RPMI7951 (cell line): ENCODE measurements at places on chromosomes 3 and 15. TPM values are rescaled to one million over a fixed set of nuclear protein-coding genes. Genes with fewer than 3 reads are reported as not detected.

Gene PLSCR5
- total RNA-seq = not detected in 2 replicates

- DNase-seq = peak; percentile 80
These were observed 93.2 kb downstream of the TMEM212 start for GRCh38 chr3:171936191-171936841.

DNA sequence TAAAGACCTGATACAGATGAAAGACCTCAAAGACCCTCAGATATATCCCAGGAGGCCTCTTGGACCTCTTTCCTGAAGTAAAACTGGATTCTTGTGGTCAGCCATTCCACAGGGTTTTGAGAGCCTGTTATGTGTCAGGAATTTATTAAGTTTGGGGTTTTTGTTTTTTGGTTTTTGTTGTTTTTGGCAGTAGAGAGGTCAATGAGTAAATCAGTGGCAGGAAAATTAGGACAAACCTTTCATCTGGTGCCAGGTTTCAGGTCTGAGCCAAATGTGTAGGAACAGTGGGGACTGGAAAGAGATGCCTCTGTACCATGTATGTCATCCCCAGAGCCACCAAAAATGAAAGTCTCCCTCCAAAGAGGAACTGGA is 520.4 kb upstream of the MDFIC2 start:
- peak; percentile 96 for DNase-seq

DNA sequence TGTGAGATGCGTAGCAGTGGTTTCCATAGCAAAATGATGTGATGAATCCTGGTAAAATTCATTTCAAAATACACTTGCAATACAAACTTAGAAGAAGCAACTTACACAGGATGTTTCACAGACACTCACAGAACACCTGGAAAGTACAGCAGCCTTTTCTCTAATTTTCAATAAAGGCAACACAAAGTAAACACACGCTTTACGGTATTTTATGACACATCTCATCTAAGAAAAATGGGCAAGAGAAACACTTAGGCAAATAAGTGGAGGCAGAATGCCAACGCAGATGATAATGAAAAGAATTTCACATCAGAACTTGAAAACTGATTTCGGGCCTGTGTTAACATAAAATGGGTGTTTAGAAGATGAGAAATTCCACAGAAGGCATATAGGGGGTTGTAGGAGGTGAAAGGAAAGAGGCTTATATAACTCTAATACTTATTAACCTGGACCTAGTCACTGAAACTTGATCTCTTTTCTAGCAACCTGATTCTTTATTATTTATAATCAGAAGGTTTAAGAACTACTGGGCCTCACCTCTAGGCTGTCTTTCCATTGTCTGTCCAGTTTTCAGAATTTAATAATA is 25.6 kb upstream of the MAP3K13 start:
- DNase-seq = no peak

Gene CCNDBP1
- total RNA-seq = 89.4 and 90.1 TPM in 2 replicates

GRCh38 chr15:56248311-56248992 is 4.8 kb upstream of the RFX7 start:
- no peak for DNase-seq

Gene SNTN
- not detected in 2 replicates for total RNA-seq

Gene ZNF80
- not detected in 2 replicates for total RNA-seq

Gene EEF1AKMT4
- 7.3 and 9.6 TPM in 2 replicates for total RNA-seq

DNA sequence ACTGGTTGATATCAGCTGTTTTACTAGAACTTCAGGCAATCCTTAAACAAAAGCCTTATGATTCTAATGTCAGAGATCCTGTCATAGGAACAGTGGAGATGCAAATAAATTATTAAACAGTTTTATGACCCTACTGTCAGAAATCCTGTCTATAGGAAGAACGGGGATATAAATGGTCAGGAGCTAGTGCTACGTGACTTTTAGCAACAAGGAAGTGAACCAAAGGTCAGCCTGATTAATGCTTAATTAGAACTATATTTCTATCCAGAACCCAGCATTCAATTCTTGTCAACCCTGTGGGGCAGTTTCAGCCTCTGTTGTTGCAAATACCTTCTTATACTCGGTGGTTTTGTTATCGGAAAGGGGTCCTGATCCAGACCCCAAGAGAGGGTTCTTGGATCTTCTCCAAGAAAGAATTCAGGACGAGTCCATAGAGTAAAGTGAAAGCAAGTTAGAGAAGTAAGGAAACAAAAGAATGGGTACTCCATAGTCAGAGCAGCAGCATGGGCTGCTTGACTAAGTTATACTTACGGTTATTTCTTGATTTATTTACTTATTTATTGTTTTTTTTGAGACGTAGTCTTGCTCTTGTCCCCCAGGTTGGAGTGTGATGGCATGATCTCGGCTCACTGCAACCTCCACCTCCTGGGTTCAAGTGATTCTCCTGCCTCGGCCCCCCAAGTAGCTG is 59.9 kb upstream of the RNU6-1 start:
- DNase-seq = no peak

GRCh38 chr3:194272861-194273742 is 78.0 kb downstream of the CPN2 start:
- peak; percentile 84 for DNase-seq

DNA sequence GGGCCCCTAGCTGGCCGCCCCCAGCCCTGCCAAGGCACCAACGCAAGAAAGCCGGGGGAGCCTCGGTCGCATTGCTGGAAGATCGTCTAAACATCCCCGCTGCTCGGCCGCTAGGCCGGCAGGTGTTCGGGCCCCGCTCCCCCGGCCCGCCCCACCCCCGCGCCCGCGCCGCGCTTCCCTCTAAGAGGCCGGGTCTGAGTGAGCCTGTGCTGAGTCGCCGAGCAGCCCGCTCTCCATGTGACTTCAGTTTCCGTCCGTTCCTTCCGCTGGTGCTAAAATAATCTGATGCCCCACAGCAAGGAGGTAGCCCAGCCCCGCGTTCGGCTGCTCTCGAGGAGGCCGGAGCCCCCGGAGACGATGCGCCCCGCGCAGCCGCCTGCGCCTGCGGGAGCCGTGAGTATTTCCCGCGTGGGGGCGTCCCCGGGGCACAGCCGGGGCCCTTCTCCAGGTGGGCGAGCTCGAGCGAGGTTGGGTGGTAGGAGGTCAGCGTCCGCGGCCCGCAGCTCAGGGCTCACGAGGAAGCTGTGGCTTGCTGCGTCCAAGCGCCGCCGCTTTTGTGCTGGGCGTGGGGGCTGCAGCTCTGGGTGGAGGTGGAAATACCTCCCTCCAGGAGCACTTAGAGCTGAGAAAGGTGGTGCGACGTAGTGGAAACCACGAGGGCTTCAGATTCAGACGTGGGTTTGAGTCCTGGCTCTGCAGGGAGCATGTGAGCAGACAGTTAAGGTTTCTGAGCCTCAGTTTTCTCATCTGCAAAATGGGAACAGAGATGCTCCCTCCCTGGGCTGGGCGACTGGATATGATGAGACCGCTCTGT is at the start of gene NRROS:
NRROS (plus strand) TSS at position 212 of the 814 bp plus-strand sequence. CDS start 14,846 bp downstream, outside the sequence.
- peak; percentile 68 for DNase-seq

Gene GYG1
- 45.3 and 65.4 TPM in 2 replicates for total RNA-seq

Gene PARP6
- 19.5 and 28.8 TPM in 2 replicates for total RNA-seq

DNA sequence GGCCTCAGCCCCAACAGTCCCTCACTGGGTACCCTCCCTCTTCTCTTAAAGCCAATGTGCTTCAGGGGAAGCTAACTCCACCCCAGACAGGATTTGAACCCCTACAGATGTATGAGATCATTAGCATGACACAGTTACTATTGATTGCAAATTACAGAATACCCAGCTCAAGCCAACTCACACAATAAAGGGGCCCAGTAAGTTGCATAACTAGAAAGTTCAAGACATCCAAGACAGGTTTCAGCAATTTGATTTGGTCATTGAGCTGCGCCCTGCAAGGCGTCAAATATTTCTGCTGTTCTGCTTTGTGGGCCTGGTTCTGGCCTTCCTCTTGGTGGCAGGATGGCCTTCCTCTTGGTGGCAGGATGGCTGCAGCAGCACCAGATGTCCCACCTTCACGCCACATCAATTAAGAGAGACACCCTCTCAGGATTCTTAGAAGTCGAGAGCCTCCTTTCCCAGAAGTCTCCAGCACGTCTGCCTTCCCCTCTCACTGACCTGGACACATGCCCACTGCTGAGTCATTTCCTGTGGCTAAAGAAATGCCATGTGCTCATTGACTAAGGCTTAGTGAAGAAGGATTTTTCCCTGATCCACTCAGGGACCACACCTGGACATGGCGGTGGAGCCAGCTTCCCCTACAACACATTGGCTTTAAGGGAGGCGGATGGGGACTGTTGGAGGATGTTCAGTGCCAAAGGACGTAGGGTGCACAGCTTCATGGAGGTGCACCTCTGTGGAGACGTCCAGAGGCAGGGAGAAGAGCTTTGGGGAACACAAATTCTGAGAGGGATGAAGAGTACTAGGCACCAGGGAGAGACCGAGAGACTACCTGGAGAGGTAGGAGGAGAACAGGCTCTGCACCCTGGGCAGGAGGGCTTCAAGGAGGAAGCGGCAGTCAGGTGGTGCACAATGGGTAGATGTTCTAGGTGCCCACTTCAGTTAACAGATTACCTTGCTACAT is 49.1 kb downstream of the DNASE1L3 start:
- DNase-seq = peak; percentile 98

- no peak for DNase-seq
These were observed 115.6 kb downstream of the GSK3B start for GRCh38 chr3:119978554-119979208.

- no peak for DNase-seq
These were observed 26.6 kb downstream of the ALDH1L1 start for GRCh38 chr3:126153695-126154360.

DNA sequence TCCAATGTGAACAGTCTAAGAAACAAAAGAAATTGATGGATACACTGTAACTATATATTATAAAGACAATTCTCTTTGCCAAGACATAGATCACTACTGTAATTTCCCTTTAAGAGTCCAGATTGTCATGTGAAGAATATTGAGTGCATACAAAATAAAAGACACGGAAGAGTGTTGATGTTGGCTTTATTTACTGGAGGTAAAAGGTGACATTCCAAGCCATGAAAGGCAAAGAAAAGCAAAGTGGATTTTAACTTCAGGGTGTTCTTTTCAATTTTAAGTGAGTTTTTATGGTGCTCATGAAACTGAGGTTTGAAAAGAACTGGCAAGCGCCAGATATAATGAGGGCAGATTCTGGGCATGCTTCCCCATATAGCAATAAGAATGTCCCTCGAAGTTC is 529.3 kb downstream of the MECOM start:
- no peak for DNase-seq

DNA sequence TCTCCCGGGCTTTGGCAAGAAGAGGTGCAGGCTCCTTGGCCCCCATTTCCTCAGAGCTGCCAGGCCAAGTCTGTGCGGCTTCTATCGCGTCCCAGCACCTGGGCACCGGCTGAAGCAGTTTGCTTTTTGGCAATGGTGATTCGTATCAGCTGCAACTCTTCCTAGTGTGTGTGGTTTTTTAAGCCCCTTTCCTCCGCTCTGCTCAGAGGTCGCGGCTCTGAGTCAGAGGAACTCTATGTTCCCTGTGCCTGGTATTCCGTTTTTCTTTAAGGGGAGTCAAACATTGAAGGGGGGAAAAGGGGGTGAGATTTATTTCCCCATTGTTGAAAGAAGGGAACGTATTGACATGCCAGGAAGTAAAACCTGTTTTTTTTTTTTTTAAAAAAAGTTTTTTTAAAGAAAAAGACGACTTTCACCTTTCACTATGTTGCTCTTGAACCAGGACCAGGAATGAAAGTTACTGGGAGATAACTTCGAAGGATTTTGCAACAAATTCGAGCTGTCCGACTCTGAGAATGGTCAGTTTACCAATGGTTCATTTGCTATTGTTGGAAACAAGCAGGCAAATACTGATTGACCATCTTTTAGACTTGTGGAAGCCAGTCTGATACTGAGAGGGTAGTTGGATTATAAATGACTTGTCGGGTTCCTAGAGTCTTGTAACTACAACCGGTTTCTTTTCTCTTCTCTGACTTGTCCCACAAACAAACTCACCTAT is 1.1 kb downstream of the ARMC8 start:
- peak; percentile 64 for DNase-seq

- DNase-seq = no peak
These were observed 54.2 kb upstream of the CMTM8 start for GRCh38 chr3:32184187-32184730.

DNA sequence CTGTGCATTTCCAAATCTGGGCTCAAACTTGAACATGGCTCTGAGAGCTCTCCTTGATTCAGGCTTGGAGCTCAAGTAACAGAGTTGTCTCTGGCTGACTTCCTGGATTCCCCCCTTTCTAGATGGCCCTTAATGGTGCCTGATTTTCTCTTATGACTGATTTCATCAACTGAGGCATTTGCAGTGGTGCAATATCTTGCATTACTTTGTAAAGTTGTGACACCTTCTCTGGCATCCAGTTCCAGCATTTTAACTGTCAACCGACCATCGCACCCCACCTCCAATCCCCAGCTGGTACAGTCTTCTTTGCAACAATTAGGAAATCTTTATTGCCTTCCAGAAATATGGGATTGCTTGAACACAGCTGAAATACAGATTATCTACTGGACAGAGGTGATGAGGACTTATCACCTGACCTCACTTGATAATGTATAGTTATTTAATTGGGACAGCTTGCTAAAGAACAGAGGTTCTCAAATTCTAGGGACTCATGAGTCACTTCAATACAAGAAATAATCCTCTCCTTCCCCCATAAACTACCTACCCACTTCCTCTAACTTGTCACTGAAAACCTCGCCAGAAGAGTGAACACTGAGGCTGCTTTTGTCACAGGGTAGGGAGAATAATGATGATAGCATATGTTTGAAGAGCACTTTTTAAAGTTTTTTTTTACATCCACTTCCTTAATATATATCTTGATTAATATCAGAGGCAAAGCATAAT is 41.8 kb downstream of the FILIP1L start:
- peak; percentile 29 for DNase-seq

DNA sequence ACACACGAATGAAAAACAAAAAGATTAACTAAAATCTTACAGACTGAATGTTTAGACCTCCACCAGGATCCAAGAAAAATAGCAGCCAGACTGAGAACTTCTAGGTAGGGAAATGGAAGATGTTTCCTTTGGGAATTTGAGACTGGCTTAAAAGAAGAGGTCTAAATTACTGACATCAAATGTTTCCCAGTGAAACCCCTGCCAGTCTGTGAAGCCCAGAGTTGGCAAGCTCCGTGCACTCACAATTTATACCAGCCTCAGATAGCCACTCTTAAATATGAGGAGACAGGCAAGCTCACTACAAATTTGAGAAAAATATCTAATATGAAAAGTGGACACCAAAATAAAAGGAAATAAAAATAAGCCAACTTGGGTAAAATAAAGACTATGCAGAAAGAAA is 700.5 kb upstream of the ZNF385D start:
- no peak for DNase-seq

Gene CYP19A1
- 0.48 and 0.59 TPM in 2 replicates for total RNA-seq

- DNase-seq = no peak
These were observed 6.1 kb downstream of the FXR1 start for GRCh38 chr3:180918542-180918941.

Gene CACNA2D2
- under 0.01 TPM in 1 of 2 replicates, not detected in the other for total RNA-seq

Gene CELSR3
- total RNA-seq = 0.98 and 1.1 TPM in 2 replicates

- peak; percentile 66 for DNase-seq
These were observed 33.0 kb upstream of the APH1B start for GRCh38 chr15:63244399-63244798.

Gene C3orf18
- 15.5 and 16.0 TPM in 2 replicates for total RNA-seq

Gene CKMT1B
- total RNA-seq = not detected in 2 replicates

DNA sequence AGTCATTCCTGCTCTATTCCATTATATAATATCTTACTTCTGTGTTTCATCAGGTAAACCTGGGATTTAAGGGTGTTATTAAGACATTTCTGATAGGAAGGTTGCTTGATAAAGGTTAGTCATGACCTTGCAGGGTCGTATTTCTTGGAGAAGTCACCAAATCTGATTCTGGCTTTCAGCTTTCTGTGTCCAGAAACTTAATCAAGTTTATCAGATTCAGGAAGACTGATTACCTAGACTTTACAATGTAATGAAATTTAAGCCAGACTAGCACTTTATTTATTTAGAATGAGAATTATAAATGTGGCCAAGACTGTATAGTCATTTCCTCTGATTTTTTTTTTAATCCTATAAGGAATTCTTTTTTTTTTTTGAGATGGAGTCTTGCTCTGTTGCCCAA is 81.9 kb downstream of the NEO1 start:
- DNase-seq = no peak

Gene P2RY13
- not detected in 2 replicates for total RNA-seq
